Adrenal gland (tissue), 19 donors: ENCODE measurements at places on chromosomes 16 and 17.

DNA sequence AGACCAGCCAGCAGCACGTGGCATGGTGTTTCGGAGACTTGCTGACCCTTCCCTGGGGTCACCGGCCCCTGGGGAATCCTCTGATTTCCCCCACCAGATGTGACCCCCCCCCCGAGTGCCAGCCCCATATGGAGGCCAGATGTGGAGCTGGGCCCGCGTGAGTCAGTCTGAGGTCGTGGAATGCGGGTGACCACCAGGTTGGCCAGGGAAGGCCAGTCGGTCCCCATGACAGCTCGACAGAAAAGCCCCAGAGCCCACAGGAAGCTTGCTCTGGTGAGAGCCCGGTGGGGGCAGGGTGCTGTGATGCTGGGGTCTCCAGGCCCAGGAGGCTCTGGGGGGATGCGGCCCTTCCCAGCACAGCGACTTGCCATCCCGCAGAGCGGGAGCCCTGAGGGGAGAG lies 209.0 kb downstream of the NTN1 start:
- DNase-seq: no peak

- DNase-seq: no peak
Measured at GRCh38 chr17:69404399-69404798, 10.1 kb upstream of the MAP2K6 start.

DNA sequence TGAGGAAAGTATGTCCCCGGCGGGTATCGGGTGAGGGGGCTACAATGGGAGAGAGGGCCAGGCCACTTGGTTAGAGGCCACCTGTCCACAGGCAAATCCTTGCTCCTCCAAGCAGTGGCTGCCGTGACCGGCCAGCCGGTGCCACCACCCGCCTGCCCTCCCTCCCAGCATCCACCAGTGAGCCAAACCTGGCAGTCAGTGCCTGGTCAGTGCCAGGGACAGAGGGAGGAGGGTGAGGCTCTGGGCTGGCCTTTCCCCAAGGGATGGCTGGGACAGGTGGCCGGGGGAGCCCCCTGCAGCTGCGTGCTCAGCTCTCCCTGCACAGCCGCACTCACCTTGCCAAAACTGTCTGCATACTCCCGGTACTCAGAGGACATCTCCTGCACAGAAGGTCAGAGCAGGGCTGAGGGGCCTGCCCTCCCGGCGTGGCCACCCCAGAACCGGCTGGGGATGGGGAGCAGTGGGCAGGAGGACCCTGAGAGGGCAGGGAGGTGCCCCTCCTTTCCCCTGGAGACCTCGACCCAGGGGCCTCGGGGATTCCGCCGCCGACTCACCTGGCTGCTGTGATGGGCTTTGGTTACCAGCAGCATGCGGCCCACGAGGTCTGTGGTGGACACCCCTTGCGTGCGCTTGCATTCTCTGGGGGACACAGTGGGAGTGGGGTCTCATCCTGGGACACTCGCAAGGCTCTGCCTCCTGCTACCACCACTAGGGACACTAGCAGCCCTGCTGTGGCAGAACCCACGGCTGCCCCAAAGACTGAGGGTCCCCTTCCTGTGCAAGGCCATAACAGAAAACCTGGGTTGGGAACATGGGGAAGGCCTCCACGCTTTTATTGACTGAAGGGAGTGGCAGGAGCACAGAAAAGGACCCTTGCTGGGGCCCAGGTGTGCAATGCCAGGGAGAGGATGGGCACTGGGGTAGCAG lies 3.7 kb downstream of the PCYT2 start:
- no peak for DNase-seq

GRCh38 chr16:84502075-84502474 lies 2.4 kb downstream of the MEAK7 start:
- DNase-seq: no peak

DNA sequence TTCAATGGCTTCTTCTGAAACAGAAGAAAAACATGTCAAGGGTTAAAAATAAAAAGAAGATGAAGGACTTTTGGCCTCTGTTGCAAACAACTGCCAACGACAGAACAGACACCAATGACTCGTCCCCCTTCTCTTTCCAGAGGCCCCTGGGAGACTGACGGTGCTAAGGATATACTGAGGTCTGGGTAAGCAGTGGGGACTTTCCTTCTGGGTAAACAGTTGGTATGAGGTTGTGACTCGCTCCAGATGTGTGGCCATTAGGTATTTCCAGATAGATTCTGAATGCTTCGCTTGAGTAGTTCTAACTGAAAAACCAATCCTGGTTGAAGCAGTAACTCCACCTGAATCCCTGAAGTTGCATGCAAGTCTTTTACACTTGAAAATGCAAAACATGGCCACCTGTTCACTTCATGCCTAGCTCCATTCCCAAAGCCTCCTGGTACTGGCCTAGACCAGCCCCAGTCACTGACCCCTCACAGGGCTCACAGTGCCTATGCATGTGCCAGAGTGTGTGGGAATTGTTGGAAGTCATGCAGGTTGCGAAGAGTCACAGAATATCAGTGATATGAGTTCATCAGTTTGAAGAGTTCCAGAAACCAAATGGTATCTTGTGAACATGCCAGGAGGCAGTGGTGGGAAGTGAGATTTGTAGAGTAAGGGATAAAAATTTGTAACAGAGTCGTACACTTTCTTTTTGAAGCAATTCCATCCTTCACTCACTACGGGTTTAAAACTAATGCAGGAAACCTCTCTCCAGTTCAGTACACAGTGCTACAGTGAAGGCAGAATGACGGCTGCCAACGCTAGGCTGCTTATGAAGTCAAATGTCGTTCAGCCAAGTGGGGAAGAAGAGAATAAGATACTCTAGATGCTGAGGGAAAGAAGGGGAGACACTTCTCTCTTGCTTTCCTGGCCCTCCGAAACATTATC lies 217.8 kb downstream of the ZFHX3 start:
- no peak for DNase-seq

DNA sequence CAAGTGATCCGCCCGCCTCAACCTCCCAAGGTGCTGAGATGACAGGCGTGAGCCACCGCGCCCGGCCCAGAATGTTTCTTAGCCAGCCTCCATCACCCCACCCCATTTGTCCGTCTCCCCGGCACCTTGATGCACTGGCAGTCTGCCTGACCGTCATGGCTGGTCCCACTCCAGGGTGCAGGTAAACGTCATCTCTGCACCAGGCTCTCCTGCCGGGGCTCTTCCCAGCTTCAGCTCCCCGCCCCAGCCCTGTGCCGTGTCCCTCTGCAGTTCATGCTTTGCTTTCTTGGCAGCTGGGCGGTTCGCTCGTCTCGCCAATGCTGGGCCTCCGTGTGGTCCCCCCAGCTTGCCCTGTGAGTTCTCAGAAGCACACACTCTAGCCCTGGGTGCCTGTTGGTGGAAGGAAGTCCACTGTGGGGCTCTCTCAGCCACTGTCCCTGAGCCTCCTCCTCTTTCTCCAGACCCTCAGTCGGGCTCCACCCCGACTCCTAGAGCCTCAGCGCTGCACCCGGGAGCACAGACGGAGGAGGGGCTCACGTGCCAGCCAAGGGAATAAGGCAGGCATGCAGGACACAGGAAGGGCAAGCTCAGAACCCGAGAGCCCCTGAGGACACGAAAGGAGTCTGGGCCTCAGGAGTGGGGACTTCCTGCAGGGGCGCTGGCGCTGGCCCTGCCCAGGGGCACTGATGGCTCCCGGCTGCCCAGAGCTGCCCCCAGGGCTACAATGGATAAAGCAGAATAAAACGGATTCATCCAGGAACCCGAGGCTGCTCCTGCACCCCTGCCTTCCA lies 12.0 kb downstream of the HS3ST6 start:
- DNase-seq: no peak

- DNase-seq: no peak
Measured at GRCh38 chr16:70767377-70768202, 33.4 kb downstream of the VAC14 start.

GRCh38 chr16:75341564-75342307 lies 90.3 kb upstream of the BCAR1 start:
- no peak for DNase-seq

DNA sequence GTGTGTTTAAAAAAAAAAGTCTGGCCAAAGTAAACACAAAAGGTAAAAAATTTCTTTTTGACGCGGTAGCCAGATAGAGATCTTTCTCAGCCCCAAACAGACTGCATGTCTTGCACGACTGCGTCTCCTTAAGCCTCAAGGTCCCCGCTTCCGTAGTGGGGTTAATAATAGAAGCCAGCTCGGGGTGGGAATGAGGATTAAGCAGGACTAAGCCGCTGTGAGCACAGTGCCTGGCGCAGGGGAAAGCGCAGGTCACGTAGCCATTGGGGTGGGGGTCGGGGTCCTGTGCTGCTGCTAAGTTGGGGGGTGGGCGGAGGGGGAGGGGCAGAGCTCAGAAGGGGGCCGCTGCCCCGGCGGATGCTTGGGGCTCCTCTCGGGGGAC lies 521 bp downstream of the GGA2 start:
- peak; percentile 56 for DNase-seq

DNA sequence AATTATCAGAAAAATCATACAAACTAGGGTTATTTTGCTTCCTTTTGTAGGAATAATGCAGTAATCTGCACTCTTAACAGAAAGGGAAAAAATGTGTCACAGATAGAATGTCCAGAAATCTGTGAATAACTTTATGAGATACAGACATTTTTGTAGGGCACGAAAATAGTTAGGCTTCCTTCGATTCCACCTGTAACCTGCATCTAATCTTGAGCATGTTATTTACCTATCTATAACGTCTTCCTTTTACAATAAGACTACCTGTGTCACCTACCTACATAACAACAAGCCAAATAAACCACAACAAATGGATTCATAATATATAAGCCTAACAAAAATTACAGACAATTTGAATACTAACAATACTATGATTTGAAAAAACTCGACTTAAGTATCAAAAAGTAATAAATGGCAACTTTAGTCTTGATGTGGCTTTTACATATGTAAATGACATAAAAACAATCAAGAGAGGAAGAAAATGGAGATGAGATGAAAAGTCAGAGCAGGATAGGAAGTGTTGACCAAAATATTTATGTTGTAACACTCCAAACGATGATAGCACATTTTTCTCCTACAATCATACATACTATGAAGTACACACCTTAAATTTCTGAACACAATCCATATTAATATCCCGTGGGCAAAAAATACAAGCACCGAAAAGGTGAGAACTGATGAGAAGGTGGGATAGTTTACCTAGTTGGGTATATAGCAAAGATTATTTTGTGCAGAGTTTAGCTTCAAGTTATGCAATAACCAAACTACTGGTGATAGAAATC lies 2.5 kb downstream of the STAT5B start:
- no peak for DNase-seq
